ENCODE measurements at places on chromosomes 3 and 15.

DNA sequence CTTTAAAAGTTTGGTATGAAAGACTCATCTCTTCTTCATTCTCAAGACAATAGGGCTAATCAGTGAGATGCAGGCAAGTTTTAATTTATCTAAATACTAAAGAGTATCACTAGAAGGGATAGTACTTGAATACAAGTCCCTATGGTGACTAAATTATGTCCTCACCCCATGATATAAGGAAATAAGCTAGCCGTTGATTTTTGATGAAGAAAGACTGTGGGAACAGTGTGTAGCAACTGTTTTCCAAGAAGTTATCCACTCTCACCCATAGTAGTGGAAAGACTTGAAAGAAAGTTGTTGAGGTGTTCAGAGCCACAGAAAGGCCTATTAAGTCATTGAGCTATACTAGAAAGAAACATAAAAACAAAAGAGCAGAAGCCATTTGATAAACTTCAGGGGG, 36.7 kb downstream of the PIK3CA start:
- DNase-seq = no peak

- DNase-seq = no peak
Observed at GRCh38 chr3:12934431-12934830, 93.1 kb upstream of the RPL32 start.

GRCh38 chr3:100069472-100069871, 44.8 kb downstream of the FILIP1L start:
- DNase-seq = no peak

DNA sequence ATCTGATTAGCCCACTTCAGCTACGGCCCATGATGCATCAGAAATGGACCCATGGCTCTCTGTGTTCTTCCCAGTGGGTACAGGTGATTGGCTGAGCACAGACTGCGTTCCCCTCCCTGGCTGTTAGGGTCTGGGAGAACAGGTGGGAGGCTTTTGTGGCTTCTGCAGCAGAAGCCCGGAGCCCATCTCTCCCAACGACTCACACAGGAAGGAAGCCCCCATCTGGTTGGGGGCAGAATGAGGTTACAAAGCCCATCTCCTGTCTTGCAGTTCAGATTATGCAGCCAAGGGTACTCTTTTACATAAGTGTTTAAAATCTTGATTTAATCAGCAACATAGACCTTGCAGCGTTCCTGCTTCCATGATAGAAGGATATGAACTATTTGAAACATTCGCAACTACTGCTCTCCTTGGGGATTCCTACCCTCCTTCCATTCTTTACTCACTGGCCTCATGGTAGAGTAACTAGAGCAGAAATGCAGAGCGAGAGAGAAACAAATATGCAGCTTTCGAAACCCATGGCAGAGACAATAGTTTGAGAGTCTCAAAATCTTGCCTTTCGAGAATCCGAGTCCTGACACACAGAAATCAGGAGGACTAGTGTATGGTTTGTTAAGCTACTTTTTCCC, 291.3 kb downstream of the TLE3 start:
- no peak for DNase-seq

- DNase-seq = no peak
Observed at GRCh38 chr15:65641768-65642475, 20.2 kb downstream of the SLC24A1 start.

- no peak for DNase-seq
Observed at GRCh38 chr15:55518009-55518408, 10.0 kb upstream of the DNAAF4 start.

DNA sequence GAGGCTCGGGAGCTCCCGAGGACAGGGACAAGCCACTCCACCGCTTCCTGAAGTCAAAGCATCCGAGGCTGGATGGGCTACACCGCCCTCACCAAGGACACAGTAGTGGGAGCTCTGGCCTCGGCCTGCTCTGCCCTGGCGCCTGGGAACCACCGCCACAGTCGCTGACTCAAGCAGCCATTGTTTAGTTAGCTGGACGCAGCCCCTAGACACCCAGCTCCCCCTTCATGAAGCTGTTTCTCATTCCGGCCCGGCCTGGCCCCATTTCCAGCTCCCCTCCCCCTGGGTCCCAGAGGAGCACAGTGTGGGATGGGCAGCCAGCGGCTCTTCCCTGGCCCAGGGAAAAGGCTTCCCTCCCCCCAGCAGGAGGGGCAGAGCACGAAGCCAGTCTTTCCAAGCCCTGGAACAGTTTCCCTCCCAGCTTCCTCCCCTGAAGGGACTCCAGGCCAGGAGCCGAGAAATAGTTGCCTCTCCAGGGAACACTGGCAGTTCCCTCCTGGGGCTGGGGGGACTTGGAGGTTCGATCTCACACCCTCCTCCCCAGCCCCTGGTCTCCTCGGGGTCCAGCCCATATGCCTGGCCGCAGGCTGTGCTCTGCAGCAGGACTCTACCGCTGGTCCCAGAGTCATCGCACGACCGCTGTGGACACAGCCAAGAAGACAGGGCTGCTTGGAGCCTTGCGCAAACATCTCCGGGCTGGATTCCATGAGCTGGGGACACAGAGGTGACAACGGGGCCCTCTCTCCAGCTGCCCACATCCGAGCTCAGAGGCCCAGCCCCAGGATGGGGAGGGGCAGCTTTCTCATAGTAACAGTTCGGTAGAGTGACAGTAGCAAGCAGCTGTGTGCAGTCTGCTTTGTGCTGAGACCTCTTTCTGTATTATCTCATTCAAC, 10.0 kb downstream of the PLXND1 start:
- DNase-seq = no peak

Data from MM.1S (cell line).